CD4-positive, alpha-beta memory T cell (primary cell): ENCODE measurements at places on chromosomes 6 and 20. TPM values are rescaled to one million over a fixed set of nuclear protein-coding genes. Genes with fewer than 3 reads are reported as not detected.

DNA sequence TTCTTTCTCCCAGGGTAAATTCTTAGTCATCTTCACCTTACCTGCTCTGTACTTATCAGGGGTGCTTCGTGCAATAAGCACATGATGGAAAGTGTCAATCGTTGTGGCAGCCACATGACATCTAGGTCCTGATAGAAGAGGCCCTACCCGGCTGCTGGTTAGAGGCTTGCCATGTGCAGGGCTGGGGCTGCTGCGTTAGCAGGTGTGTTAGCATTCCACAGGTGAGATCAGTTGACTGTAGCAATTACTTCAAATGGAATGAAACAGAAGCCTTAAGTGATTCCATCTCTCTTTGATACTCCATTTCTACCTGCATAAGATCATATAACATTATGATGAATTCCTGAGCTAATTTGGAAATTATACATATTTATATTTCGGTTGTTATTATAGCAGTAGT is 127.0 kb downstream of the UST start:
- H3K27me3 ChIP-seq = no peaks in the 10 kb centered on the region
- no peak for DNase-seq
- no peak overlapping the region for H3K27ac ChIP-seq
- no peak overlapping the region for H3K4me3 ChIP-seq
- H3K36me3 ChIP-seq = no peaks in the 10 kb centered on the region

- no peaks in the 10 kb centered on the region for H3K36me3 ChIP-seq
- H3K27ac ChIP-seq = no peak overlapping the region
- peaks cover 10% of the 10 kb centered on the region for H3K4me1 ChIP-seq
- H3K4me3 ChIP-seq = no peak overlapping the region
- H3K27me3 ChIP-seq = no peaks in the 10 kb centered on the region
These were observed 260.0 kb upstream of the SUPT3H start for GRCh38 chr6:45637611-45638257.

GRCh38 chr6:119348748-119349360 is 707 bp downstream of the MAN1A1 start:
- H3K36me3 ChIP-seq = no peaks in the 10 kb centered on the region
- no peaks in the 10 kb centered on the region for H3K27me3 ChIP-seq
- H3K4me1 ChIP-seq = peaks cover 40% of the 10 kb centered on the region
- H3K27ac ChIP-seq = peak overlapping the region; percentile 88
- peak overlapping the region; percentile 59 for H3K4me3 ChIP-seq

- H3K27me3 ChIP-seq = no peaks in the 10 kb centered on the region
- H3K36me3 ChIP-seq = no peaks in the 10 kb centered on the region
- no peak for DNase-seq
- no peak overlapping the region for H3K4me3 ChIP-seq
These were observed 336.2 kb downstream of the FOXA2 start for GRCh38 chr20:22248051-22248667.

DNA sequence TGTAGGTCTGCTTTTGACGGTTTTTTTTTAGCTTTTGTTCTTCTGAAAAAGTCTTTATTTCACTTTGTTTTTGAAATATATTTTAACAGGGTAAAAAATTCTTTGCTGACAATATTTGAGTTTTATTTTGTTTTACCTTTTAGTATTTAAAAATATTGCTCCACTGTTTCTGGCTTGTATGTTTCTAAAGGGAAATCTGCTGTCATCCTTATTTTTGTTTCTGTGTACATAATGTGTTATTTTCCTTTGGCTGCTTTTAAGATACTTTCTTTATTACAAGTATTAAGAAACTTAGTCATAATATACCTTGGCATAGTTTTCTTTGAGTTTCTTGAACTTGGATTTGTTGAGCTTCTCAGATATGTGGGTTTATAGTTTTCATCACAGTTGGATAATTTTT is 88.6 kb upstream of the SPACA1 start:
- H3K4me1 ChIP-seq = no peaks in the 10 kb centered on the region
- no peaks in the 10 kb centered on the region for H3K36me3 ChIP-seq
- no peak for DNase-seq
- no peak overlapping the region for H3K4me3 ChIP-seq
- H3K27ac ChIP-seq = no peak overlapping the region

DNA sequence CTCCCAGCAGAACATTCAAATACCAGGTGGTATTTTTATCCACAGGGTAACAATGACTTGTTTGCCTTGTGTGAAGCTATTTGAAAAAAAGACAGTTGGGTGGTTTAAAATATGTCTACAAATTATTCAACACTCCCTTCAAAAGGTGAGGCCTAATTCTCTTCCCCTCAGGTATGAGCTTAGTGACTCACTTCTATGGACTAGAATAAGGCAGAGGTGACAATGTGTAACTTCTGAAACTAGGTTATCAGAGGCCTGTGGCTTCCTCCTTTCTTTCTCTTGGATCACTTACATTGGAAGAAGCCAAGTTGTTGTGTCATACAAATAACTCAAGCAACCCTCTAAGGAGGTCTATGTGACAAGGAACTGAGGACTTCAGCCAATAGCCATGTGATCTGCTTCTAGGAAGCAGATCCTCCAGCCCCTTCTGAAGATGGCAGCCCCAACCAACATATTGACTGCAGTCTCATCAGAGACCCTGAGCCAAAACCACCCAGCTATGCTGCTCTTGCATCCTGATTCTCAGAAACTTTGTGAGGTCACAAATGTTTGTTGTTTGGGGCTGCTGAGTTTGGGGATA is 102.6 kb downstream of the SNAP25 start:
- no peaks in the 10 kb centered on the region for H3K4me1 ChIP-seq
- H3K36me3 ChIP-seq = no peaks in the 10 kb centered on the region
- H3K4me3 ChIP-seq = no peak overlapping the region
- H3K27ac ChIP-seq = no peak overlapping the region
- no peak for DNase-seq

DNA sequence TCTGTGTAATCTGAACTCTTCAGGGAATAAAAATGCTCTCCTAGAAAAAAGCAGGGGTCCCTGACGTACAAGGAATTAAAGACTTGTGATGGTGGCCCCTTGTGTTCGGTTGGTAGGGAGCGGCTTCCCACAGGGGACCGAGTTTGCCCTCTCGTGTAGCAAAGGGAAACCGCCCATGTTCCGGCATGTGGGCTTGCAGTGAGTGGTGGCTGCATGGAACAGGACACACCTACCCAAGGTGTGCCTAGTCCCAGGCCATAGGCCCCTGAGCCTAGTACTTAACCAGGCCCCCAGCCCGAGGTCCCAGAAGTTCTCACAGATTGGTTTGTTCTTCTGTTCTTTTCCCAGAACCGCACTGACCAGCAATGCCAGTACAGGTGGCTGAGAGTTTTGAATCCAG is 15.5 kb downstream of the MYBL2 start:
- no peaks in the 10 kb centered on the region for H3K36me3 ChIP-seq
- no peaks in the 10 kb centered on the region for H3K27me3 ChIP-seq
- H3K4me1 ChIP-seq = no peaks in the 10 kb centered on the region

GRCh38 chr6:39428152-39428551 is 105.7 kb upstream of the KCNK16 start:
- no peaks in the 10 kb centered on the region for H3K4me1 ChIP-seq
- no peaks in the 10 kb centered on the region for H3K27me3 ChIP-seq
- no peak for DNase-seq

DNA sequence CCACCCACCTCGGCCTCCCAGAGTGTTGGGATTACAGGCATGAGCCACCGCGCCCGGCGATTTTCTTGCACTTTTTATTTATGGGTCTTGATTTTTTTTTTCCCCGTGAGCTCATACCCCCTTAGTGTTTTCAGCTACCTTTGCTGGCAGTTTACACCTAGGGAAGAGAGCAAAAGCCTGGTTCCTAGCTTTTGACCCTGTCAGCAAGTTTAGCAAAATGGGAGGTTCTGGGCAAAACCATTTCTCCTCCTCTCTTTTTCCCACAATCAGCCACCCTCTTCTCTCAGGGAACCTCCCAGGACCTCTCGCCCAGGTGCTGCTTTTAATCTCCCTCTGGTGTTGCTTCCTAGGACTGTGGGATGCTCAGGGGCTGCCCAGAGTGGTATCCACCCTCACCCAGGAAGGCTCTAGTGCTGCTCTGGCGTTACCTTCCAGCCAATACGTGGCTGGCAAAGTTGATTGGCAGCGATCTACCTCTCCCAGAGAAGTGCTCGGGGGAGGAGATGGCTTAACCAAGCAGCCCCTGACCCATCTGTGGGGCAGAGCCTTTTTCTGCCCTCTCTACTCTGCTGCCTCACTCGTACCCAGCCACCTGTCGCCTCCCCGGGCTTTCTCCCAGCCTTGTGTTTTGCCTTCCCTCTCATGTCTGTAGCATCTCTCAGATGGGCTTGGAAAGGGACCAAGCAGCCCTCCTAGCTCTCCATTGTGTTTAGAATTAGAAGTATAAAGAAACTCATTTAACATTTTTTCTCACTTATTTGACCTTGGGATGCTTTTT is 37.4 kb downstream of the KAT14 start:
- DNase-seq = no peak
- H3K4me1 ChIP-seq = no peaks in the 10 kb centered on the region
- peaks cover 2% of the 10 kb centered on the region for H3K36me3 ChIP-seq
- H3K4me3 ChIP-seq = no peak overlapping the region

GRCh38 chr6:135426833-135427232 is 70.7 kb downstream of the AHI1 start:
- H3K36me3 ChIP-seq = no peaks in the 10 kb centered on the region
- H3K27me3 ChIP-seq = no peaks in the 10 kb centered on the region
- no peak for DNase-seq
- no peaks in the 10 kb centered on the region for H3K4me1 ChIP-seq

- H3K27ac ChIP-seq = no peak overlapping the region
- H3K36me3 ChIP-seq = no peaks in the 10 kb centered on the region
- no peak overlapping the region for H3K4me3 ChIP-seq
- no peaks in the 10 kb centered on the region for H3K4me1 ChIP-seq
These were observed 134.4 kb upstream of the BTBD3 start for GRCh38 chr20:11783102-11783850.

DNA sequence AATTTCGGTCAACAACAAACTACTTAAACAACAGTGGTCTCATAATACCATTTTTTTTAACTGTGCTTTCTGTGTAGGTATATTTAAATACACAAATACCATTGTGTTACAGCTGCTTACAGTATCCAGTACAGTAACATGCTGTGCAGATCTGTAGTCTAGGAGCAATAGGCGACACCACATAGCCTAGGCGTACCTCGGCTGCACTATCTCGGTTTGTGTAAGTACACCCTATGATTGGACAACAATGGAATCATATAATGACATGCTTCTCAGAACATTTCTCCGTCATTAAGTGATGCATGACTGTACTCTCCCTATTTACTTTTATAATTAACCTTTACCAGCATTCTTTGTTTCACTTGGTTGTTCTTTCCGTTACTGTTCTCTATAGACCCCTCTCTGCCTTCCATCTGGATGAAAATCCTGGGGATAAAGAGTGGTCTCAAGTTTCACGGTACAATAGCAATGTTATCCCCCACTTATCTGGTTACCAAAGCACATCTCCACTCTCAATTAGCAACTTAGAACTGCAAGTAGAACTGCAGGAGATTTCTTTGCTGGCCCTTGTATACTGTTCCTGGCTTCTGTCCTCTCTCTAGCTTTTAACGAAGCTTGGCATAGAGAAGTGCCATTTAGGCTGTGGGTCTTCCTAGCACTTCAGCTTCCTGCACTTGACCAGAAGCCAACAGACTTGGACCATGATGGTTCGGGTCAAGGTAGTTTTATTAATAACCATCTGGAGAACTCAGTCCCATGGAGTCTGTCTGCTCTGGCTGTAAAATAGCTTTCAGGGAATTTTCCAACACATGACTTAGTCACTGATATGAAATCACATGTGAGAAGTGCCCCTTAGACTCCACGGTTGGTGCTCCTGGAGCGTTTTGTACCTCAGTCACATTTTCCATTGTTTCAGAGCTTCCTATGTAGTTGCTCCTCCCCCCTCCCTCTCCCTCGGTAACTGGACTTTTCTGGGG is 80.4 kb upstream of the POPDC3 start:
- DNase-seq = no peak
- H3K27me3 ChIP-seq = no peaks in the 10 kb centered on the region
- H3K27ac ChIP-seq = no peak overlapping the region

DNA sequence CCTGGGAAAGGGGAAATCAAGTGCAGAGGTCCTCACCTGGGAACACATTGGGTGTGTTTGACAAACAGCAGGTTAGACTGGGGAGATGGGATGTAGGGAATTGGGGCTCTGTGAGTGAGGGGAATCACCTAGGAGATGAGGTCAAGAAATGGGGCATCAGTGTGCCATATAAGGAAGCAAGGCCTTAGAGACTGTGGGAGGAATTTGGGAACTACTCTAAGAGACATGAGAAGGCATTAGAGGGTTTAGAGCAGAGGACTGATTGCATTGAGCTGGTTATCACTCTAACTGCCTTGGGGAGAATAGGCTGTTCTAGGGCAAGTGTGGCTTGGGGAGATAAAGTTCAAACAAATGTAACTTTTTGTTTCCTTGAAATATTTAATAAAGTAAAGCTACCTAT is 189.9 kb downstream of the EYA4 start:
- H3K27ac ChIP-seq = no peak overlapping the region
- H3K4me1 ChIP-seq = no peaks in the 10 kb centered on the region
- H3K36me3 ChIP-seq = no peaks in the 10 kb centered on the region
- no peak for DNase-seq

DNA sequence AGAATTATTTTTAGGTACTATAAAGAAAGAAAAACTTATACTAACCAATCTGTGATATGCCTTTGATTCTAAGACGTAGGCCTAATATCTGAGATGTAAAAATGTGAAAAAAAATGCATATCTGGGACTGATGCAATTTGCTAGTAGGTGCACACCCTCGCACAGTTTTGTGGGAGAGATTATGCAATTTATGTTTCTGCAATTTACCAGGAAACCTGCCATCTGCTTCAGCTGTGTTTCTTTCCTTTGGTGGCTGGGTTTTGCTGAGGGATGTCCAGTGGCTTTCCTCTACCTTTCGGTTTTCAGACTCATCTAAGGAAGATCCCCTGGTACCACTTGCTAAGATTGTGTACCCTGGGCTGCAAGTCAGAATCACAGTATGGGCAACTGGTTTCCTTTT is 186.9 kb downstream of the ZFP64 start:
- no peaks in the 10 kb centered on the region for H3K36me3 ChIP-seq
- no peaks in the 10 kb centered on the region for H3K27me3 ChIP-seq
- H3K4me3 ChIP-seq = no peak overlapping the region
- no peak for DNase-seq
- no peaks in the 10 kb centered on the region for H3K4me1 ChIP-seq

DNA sequence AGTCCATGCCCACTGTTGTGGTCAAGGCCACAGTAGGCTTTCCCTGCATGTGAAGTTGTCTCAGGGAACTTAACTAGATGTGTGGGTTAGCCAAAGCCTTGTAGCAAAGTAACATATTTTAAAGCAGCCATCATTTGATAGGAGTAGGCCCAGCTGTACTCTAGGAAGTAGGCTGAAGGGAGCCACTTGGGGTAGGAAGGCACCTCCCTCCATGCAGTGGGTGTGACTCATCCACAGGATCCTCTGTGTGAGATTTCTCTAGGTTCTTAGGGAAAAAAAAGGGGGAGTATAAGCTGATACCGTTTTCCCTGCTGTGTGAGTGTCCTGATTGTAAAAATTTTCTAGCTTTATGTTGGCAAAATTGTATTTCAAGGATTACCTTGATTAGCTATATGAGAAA is 44.7 kb downstream of the VAPB start:
- no peaks in the 10 kb centered on the region for H3K36me3 ChIP-seq
- DNase-seq = no peak
- peaks cover 25% of the 10 kb centered on the region for H3K4me1 ChIP-seq
- H3K27ac ChIP-seq = no peak overlapping the region
- no peaks in the 10 kb centered on the region for H3K27me3 ChIP-seq

GRCh38 chr6:105929626-105930025 is 156.5 kb upstream of the PRDM1 start:
- no peak overlapping the region for H3K27ac ChIP-seq
- H3K4me3 ChIP-seq = no peak overlapping the region
- no peaks in the 10 kb centered on the region for H3K27me3 ChIP-seq
- H3K36me3 ChIP-seq = no peaks in the 10 kb centered on the region

FOXA2 gene
- polyA plus RNA-seq = not detected

OR2H2 gene
- polyA plus RNA-seq = not detected

TPX2 gene
- 0.85 TPM for polyA plus RNA-seq

FERMT1 gene
- polyA plus RNA-seq = not detected

NKX2-4 gene
- not detected for polyA plus RNA-seq

MCUR1 gene
- 5.9 TPM for polyA plus RNA-seq

SRXN1 gene
- 10.4 TPM for polyA plus RNA-seq
